Lung (tissue), 17 donors: ENCODE measurements at places on chromosomes 3 and 15.

DNA sequence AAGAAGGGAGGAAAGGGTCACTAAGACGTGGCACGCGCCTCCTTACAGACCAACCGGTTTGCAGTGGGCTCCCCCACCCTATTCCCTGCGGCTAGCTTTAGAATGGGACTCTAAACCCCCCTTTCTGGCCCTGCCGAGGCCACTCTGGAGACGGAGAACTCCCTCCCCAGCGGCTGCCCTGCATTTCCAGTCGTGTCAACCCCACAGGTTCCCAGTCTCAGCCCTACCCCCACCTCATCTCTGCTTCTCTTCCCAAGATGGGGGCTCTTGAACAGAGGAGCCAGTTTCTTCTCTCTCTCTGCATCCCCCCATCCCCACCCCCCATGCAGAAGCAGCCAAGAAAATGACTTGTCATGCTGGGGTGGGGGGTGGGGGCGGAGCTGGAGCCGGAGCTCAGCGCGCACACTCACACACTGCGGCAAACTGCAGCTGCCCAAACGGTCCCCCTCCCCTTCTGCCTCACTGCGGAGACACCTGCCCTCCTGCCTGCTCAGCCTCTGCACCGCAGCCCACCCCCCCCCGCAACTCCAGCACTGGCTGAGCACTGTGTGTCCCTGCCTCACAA lies 871 bp downstream of the MAP1A start:
- no peak overlapping the region for H3K27ac ChIP-seq
- H3K27me3 ChIP-seq: no peaks in the 10 kb centered on the region
- peaks cover 13% of the 10 kb centered on the region for H3K36me3 ChIP-seq
- no peak overlapping the region for H3K4me3 ChIP-seq
- H3K4me1 ChIP-seq: peaks cover 4% of the 10 kb centered on the region

- peaks cover 20% of the 10 kb centered on the region for H3K4me1 ChIP-seq
These were observed 65.3 kb upstream of the FLNB start for GRCh38 chr3:57942872-57943283.

GRCh38 chr3:182303169-182303568 lies 490.1 kb upstream of the ATP11B start:
- H3K27me3 ChIP-seq: peaks cover 2% of the 10 kb centered on the region
- no peaks in the 10 kb centered on the region for H3K36me3 ChIP-seq
- no peaks in the 10 kb centered on the region for H3K4me1 ChIP-seq

- H3K36me3 ChIP-seq: no peaks in the 10 kb centered on the region
- H3K4me1 ChIP-seq: peaks cover 13% of the 10 kb centered on the region
- no peak overlapping the region for H3K4me3 ChIP-seq
- peak overlapping the region; percentile 93 for H3K27ac ChIP-seq
- DNase-seq: peak; percentile 64
These were observed 62.9 kb upstream of the ULK4 start for GRCh38 chr3:42024591-42025351.
